ENCODE measurements at places on chromosomes 7 and 10. TPM values are rescaled to one million over a fixed set of nuclear protein-coding genes. Genes with fewer than 3 reads are reported as not detected.

The PTN gene
- total RNA-seq: 21.9 TPM

The CNNM1 gene
- total RNA-seq: not detected

The LRRC18 gene
- under 0.01 TPM for total RNA-seq

The ANKRD26 gene
- total RNA-seq: 13.6 TPM

The NKX2-3 gene
- 1.0 TPM for total RNA-seq

The PON3 gene
- 5.2 TPM for total RNA-seq

The MEST gene
- 446 TPM for total RNA-seq

The GSAP gene
- 6.8 TPM for total RNA-seq

The ARHGEF35 gene
- 1.6 TPM for total RNA-seq

The GPAM gene
- total RNA-seq: 52.7 TPM

The LIPF gene
- total RNA-seq: not detected

The GPR158 gene
- 0.52 TPM for total RNA-seq

The COL17A1 gene
- under 0.01 TPM for total RNA-seq

The LRRC4 gene
- total RNA-seq: 1.0 TPM
